ENCODE measurements at places on chromosomes 5 and 9.
A peak's percentile ranks its signal among the peaks of the same experiment; 100 is the strongest.

GRCh38 chr9:124632077-124632621, 125.0 kb upstream of the NR5A1 start:
- DNase-seq, result peak; percentile 80

GRCh38 chr5:4335078-4335477, 739.4 kb downstream of the IRX1 start:
- DNase-seq, result no peak

GRCh38 chr9:94199776-94200175, 59.3 kb upstream of the ZNF169 start:
- peak; percentile 80 for DNase-seq

GRCh38 chr9:81389569-81389993, 299.8 kb downstream of the TLE1 start:
- DNase-seq, result peak; percentile 99

- no peak for DNase-seq
Measured at GRCh38 chr9:134265078-134265477, 61.2 kb upstream of the RXRA start.

GRCh38 chr9:124300312-124300711, 42.6 kb downstream of the NEK6 start:
- no peak for DNase-seq

DNA sequence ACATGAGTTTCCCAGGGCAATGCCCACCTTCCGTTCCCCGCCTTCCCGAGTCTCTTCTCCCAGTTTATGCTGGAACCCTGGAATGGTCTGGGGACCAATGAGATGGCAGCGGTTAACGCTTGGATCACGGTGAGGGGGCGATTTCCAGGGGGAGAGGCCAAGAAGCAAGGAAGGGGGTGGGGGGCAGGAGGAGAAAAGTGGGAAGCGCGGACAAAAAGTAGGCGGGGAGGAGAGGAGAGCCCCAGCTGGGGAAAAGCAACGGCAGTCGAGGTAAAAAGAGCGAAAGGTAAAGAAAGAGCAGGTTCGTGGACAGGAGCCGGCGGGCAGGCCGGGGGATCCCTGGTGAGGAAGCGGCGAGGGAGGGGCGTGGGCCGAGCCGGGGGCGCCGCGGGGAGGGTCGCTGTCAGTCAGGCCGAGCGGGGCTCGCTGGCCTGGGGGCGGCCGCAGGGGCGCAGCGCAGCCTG, 508 bp upstream of the SNCAIP start:
- no peak for DNase-seq

DNA sequence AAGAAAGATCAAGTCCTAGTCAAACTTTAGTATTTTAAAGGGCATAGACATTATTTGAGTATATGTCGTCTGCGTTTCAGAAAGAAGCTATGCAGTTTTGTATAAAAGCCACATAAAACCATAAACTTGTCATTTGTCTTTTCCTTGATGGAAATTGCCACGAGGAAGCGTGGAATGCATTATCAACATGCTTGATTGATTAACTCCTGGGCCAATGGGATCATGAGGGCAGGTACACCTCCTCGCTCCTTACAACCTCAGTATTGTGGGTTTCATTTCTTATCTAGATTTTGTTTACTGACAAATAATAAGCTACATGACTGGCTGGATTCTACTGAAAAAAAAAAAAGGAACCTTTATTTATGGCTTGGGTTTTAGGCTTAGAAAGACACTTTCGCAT, 122.5 kb upstream of the RFX3 start:
- DNase-seq, result no peak

GRCh38 chr5:127550652-127551409, 33.4 kb downstream of the PRRC1 start:
- DNase-seq, result no peak

DNA sequence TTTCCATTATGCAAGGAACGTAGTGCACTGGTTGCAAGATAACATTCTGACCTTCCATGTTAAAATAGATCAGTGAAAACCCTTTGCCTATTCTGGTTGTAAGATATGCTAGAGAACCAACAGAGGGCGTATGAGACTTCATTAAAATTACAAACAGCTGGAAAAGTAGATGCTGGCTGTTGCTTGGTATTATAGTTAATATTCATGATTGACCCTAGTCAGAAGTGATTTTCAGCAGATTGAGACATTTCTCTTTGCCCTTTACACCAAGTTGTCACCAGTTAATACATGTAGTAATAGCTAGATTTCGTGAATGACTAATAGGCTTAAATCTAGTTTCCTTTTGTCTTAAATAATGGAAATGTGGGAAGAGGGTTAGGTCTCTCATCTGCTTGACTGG, 13.8 kb upstream of the FGF18 start:
- no peak for DNase-seq

DNA sequence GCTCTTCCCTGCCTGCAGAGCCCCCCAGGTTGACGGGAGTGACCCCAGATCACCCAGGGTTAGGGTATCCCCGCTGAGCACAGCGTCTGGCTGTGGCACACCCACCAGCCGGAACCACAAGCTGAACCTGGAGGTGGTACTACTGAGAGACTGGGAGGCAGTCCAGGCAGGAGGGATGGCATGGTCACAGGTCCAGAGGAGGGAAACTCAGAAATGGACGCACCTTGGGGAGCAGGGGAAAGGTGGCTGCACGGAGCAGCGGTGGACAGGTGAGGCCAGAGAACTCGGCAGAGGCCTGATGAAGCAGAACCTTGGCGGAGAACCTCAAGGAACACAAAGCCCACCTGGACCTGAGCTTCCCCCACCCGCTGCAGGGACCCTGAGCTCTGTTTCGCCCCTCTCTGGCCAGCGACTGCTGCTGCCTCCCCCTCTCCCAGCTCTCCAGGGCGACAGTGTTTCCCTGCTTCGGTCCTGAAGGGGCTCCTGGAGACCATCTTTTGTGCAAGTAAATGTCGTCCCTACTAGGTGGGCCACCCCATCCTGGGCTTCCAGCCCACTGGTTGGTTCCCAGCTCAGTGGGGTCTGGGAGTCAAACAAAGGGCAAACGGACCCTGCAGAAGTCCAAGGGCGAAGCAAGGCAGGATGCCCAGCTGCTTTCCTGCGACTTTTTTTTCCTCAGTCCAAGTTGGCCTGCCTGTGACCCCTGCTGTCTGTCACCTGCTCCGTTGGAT, 845 bp downstream of the ADGRD2 start:
- DNase-seq, result no peak

DNA sequence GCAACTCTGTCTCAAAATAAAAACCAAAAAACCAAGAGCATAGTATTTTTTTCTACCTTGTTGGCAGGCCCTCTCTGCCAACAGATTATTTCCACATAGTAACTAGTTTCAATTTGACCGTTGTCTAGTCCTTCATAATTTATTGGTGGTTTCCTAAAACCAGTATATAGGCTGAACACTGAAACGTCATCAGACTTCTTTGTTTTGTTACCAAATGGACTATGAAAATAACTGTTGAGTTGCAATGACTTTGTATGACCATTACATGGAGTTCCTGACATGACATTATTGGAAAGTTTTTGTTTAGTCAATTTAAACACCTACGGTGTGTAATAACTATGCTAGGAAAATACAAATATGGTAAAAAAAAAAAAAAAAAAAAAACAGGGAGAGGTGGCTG, 1.7 kb downstream of the AGGF1 start:
- DNase-seq, result no peak

Data from fibroblast of skin of abdomen (primary cell).